Kidney epithelial cell (primary cell): ENCODE measurements at places on chromosomes 3 and 15.
A peak's percentile ranks its signal among the peaks of the same experiment; 100 is the strongest.

- no peak for DNase-seq
Observed at GRCh38 chr3:182755712-182756111, 37.6 kb upstream of the ATP11B start.

DNA sequence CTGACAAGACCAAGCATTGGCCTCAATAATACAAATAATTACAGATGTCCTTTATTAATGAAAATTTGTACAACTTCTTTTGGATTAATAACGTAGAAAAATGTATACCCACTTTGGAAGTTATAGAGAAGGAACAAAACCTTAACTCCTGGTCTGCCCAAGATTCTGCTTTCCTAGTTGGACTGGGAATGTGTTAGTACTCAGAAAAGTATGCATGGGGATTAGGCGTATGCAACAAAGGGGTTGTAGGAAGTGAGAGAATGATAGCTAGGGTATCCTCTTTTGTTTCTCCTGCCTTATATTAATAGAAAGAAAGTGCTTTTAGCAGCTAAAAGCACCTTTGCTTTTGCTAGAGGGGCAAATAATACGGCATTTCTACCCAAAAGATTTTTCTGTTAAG is 116.2 kb upstream of the LRRFIP2 start:
- no peak for DNase-seq

DNA sequence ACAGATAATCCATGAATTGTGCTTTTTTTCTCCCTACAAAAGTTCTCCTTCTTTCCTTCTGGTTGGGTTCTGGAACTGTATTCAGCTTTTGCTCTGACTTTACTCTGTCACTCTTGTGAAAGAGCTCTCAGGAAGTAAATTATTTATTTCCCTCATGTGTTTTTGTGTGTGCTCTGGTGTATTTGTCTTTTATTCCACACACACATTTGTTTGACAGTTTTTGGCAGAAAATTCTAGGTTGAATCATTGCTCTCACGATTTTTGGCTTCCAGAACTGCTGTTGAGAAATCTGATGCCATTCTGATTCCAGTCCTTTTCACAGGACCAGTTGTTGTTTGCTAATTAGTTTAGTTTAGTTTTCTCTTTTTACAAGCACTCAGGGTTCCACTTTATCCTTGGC is 172.8 kb downstream of the PLCH1 start:
- DNase-seq, result no peak

- DNase-seq, result no peak
Observed at GRCh38 chr3:153652076-153652475, 469.1 kb upstream of the ARHGEF26 start.

- DNase-seq, result no peak
Observed at GRCh38 chr3:117434661-117435412, 725.3 kb downstream of the TUSC7 start.

GRCh38 chr3:176916777-176917176 is 280.5 kb downstream of the TBL1XR1 start:
- no peak for DNase-seq

- peak; percentile 21 for DNase-seq
Observed at GRCh38 chr3:107574650-107575049, 51.9 kb downstream of the BBX start.

DNA sequence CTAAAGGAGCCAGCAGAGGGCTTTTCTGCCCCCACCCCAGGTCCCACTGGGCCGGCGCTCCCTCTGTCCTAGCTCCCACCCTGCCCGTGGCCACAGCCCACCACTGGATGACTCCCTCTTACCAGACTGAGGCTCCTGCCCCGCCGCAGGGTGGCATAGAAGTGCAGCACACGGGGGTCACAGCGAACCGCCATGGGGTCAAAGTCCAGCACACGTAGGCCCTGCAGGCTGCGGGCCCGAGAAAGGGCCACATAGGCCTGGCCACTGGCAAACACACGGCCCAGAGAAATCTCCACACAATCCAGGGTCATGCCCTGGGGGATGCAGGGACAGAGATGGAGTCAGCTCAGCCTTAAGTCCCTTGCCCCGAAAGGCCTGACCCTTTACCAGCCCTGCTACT is 9.0 kb downstream of the PIF1 start:
- no peak for DNase-seq

- no peak for DNase-seq
Observed at GRCh38 chr3:113275929-113276750, 64.8 kb downstream of the BOC start.

- DNase-seq, result no peak
Observed at GRCh38 chr3:192812743-192813383, 85.5 kb upstream of the FGF12 start.

DNA sequence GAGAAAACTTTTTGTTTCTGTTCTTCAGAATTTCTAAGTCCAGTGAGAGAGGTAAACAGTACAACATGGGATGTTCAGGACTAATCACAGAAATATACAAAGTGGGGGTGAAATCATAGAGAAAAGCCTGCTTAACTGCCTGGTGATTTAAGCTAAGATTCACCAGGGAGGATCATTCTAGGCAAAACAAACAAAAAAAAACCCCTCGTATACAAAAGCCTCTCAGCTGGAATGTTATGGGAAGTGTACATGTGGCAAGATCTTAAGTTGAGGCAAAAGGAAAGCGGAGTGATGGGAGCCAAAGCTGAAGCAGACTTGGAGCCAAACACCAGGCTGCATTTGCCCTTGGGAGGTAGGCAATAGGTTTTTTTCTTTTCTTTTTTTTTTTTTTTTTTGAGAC is 40.0 kb upstream of the TJP1 start:
- no peak for DNase-seq

- no peak for DNase-seq
Observed at GRCh38 chr3:12367346-12367745, 78.5 kb downstream of the PPARG start.

DNA sequence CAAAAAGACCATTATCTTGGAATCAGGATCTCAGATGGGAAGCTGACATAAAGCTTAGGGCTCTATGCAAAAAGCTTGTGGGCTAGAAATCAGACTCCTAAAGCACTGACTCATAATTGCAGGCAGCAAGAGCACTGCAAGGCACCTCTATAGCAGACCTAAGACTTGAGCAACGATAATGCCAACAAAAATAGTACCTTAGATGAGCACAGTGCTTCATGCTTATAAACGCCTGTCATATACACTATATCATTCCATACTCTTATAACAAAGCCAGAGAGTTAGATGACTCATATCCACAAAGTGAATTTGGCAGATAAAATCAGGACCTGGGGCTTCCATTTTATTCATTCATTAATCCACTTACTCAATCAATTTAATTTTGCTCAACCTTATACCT is 560.8 kb downstream of the MCTP2 start:
- DNase-seq, result no peak

DNA sequence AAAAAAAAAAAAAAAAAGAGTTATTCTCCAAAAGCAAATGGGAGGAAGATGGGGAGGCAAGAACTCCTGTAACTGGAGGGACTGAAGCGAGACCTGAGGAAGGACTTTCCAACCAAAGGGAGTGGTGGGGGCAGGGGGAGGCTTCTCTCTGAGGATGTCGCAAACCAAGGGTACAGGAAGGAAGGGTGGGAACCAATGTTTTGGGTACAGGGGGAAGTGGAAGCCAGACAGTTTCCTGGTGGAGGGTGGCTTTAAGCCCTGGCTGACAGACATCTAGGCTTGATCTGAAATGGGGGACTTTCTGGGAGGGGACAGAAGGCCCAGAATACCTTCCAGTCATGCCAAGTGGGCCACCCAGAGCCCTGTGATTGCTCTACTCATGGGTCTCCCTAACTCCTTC is 27.0 kb downstream of the VIPR1 start:
- no peak for DNase-seq

- DNase-seq, result no peak
Observed at GRCh38 chr15:48432688-48433087, 101.5 kb downstream of the DUT start.

DNA sequence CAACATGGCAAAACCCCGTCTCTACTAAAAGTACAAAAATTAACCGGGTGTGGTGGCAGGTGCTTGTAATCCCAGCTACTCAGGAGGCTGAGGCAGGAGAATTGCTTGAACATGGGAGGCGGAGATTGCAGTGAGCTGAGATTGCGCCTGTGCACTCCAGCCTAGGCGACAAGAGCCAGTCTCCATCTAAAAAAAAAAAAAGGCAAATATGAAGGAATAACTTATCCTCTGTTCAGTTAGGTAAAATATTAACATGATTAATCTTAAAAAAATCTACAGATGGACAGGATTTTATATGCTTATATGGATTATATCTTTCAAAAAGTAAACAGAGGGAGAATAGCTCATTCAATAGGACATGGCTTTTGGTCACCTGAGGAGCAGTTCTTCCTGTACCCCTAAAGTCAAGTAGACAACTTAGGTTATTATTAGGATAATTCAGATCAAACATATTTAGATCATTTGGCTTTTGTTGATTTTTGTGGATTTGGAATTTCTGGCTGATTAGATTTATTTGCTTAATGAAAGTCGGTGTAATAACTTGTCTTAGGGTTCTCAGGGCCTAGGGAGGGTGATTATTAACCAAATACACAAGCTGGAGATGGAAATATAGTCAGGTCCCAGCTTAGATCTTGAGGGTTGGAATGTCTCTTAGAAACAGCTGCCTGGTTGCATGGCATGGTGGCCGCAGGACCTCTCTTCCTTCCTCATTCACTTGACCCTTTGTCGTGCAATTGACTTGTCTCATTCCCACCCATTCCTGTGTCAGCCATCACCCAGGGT is 82.1 kb upstream of the ONECUT1 start:
- DNase-seq, result no peak

GRCh38 chr3:150761831-150762661 is 923 bp downstream of the SIAH2 start:
- no peak for DNase-seq

GRCh38 chr15:80527961-80528360 is 123.8 kb downstream of the ARNT2 start:
- no peak for DNase-seq

DNA sequence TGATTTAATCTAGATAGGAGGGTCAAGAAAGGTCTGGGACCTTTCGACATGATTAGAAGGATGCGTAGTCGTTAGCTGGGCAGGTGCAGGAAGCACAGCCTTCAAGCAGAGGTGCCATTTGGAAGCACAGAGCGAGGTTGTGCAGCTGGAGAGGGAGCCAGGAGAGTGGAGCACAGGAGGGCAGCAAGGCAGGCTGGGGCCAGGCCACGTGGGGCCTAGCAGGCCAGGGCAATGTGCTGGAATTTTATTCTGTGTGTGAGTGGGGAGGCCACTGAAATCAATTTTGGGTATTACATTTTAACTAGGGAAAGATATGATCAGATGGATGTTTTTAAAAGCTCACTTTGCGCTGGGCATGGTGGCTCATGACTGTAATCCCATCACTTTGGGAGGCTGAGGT is 297.0 kb upstream of the LRRFIP2 start:
- DNase-seq, result no peak

GRCh38 chr3:127699416-127700300 is 26.9 kb downstream of the ABTB1 start:
- no peak for DNase-seq

GRCh38 chr15:101573951-101574350 is 78.2 kb downstream of the TM2D3 start:
- no peak for DNase-seq

GRCh38 chr3:80676866-80677265 is 909.1 kb upstream of the ROBO1 start:
- no peak for DNase-seq

DNA sequence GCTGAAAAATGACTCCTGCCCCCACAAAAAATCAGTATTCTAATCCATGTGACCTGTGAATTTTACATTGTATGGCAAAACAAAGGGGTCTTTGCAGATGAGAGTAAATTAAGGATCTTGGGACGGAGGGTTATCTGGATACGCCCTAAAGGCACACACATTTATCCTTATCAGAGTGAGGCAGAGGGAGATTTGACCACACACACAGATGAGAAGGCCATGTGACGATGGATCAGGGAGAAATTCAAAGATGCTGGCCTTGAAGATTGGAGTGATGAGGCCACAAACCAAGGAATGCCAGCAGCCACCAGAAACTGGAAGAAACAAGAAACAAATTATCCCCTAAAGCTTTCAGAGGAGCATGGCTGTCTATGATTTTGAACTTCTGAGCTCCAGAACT is 288.5 kb downstream of the XXYLT1 start:
- DNase-seq, result no peak
